HL-60 (cell line): ENCODE measurements at places on chromosomes 4 and X.

DNA sequence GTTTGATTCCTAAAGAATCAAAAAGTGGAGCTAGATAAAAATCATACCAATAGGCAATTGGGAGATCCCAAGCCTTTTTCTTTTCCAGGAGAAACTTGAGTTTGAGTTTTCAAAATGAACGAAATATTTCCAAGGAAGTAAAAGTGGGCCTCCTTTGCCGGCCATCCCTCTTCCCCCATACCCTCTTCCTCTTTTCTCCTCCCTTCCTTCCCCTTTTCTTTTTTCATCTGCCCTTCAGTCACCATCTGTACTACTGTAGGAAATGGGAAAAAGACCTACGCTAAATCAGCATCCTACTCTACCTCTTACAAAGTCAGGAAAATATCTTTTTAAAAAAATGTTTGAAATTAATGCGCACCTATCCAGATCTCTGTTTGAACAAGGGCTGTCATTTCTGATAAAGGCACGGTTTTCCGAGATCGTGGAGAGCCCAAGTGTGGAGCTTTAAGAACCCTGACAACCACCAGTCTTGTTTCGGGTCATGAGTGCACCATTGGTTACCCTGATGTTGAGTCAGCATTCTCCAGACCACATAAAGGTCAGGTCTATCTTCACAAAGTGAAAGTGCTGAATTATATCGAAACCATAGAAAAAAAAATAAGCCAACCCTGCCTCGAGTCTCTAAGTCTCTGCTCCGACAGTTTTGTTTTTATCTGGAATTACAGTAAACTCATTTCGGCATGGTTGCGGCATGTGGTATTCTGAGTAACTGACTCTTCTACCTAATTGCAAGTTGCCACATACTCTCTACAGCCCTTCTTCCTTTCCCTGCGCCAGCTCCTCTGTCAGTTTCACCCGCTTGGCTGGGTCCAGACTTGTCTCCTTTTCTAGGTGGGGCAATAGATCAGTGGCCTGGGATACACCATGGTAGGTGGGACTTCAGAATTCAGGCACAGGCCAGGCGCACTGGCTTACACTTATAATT is 140.2 kb upstream of the KLF3 start:
- DNase-seq, result peak; percentile 78

DNA sequence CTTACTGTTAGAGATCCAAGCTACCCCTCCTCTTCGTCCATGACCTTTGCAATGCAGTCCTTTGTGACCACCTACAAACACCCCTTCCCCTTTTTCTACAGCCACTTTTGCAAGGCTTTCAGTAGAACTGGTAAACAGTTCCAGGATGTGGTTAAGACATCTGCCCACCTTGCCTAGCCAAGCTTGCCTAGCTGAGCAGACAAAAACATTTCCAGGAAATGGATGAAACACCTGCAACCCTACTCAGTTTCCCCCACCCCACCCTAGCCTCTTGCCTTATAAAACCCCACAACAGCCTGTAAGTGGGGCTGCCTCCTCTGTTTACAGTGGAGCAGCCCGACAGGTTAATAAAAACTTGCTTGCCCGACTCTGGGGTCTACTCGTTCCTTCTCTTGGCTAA is 133.8 kb downstream of the ZC4H2 start:
- DNase-seq, result no peak

GRCh38 chr4:150216726-150217125 is 138.5 kb downstream of the DCLK2 start:
- DNase-seq, result no peak

DNA sequence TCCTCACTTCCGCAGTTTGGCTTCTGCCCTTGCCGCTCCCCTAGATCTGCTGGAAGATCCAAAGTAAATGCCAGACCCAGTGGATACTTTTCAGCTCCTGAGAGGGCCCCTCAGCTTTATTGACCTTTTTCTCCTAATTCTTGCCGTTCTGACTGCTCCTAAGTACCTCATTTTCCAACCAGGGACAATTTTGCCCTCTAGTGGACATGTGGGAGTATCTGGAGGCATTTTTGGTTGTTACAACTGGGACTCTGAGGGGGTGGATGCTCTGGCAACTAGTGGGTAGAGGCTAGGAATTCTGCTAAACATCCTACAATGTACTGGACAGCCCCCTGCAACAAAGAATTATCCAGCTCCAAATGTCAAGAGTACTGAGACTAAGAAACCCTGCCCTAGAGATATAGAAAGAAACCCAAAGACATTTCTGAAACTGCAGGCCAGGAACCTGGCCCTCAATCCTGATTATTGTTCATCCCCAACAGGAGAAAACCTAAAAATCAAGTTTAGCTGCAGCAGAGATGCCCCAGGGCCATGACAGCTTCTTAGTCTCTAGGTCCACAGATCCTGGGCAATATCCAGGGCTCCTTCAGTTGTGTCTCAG is 3.4 kb downstream of the TEX13B start:
- no peak for DNase-seq

- no peak for DNase-seq
These were observed 14.0 kb downstream of the MTM1 start for GRCh38 chrX:150582338-150582948.

GRCh38 chr4:37780444-37781130 is 45.9 kb upstream of the PGM2 start:
- no peak for DNase-seq
